AG09319 (cell line): ENCODE measurements at places on chromosomes 5 and 9.

- no peak for DNase-seq
These were observed 128.0 kb upstream of the STC2 start for GRCh38 chr5:173456181-173456580.

GRCh38 chr5:78242001-78242400 lies 52.5 kb downstream of the AP3B1 start:
- no peak for DNase-seq

GRCh38 chr9:98332405-98332831 lies 77.0 kb upstream of the TBC1D2 start:
- no peak for DNase-seq

DNA sequence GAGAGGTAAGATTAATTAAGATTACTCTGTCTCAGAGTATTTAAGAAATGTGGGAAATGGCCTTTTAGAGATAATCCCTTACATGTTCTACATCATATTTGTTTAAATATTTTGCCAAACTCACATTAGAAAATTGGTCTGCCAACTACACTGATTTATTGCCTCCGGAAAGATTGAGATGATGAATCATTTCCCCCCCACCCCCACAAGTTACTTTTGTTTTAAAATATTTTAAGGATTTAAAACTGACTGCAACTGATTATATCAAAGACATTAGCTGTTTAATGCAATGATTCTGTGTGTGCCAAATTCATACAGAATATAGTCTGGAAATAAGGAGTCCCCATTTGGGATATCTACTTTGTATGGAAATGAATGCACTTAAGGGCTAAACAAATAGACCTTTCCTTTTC lies 674.4 kb downstream of the PRR16 start:
- DNase-seq = no peak

GRCh38 chr5:31172881-31173280 lies 20.6 kb upstream of the CDH6 start:
- no peak for DNase-seq

- DNase-seq = peak; percentile 22
These were observed 84.7 kb upstream of the TNFSF8 start for GRCh38 chr9:115015018-115015635.

- no peak for DNase-seq
These were observed 71.8 kb upstream of the TNFAIP8 start for GRCh38 chr5:119284031-119284430.

- DNase-seq = no peak
These were observed 58.2 kb upstream of the PRR16 start for GRCh38 chr5:120405923-120406322.

DNA sequence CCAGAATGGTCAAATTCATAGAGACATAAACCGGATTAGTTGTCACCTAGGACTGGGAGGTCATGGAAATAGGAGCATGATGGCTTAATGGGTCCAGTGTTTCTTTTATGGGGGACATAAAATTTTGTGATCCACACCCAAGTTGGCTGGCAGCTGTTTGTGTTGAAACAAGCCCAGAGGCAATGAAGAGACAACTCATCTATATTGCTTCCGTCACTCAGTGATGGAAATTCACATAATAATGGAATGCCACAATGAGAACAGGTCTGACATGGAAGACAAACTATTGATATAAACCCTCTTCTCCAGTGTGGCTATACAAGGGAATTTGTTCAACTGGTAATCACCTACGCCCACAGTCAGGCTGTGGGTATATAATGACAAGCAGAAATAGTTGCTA lies 173.2 kb downstream of the GNA14 start:
- DNase-seq = no peak

- no peak for DNase-seq
These were observed 274.7 kb downstream of the YTHDC2 start for GRCh38 chr5:113788141-113788655.

DNA sequence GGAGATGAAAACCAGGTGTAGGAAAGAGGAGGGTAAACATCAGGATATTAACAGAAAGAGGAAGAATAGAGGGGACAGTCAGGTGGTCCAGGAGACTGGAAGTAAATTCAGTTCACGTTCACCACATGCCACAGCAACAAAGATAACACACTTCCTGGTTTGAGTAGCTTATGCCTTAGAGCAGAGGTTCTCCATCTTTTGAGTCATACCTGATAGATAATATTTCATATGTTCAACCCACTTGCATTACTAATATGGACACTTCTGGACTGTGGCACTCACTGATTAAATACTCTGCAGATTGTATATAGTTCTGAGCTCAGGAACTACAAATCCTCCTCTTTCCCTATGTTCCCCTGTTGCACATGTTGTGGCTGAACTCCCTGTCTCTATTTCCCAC lies 179.9 kb upstream of the NR3C1 start:
- DNase-seq = no peak

- DNase-seq = no peak
These were observed 18.8 kb downstream of the KLF9 start for GRCh38 chr9:70395652-70396051.

- no peak for DNase-seq
These were observed 25.1 kb upstream of the NOTCH1 start for GRCh38 chr9:136570916-136571315.

DNA sequence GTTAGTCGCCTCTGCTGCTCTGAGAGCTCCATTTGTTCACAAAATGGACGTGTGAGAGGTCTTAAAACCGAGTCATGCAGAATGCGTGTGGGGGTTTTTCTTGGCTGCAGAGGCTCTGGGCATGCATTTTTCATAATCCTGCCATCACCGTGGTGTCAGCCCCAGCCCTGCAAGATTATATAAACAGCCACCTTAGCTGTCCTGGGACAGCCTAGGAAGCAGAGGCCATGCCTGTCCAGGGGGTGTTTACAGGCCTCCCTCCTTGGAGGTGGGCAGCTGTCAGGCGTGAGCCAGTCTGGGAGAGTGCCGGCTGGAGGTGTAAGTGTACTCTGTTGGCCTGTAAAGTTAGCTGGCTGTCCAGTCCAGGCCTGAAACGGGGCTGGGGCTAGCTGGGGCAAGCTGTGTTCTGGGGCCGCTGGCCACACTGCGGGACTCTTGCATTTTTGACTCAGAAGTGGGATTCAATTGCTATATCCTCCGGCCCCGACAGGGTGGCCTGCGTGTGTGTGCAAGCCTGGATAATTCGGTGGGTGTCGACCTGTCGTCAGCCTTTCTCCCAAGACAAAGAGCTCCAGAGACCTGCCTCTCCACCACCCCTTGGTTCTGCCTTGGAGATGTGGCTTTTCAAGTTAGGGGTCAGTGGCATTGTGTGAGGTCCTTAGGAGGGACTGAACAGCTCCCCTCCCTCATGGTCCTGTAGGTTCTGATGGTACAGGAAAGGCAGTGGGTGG lies 2.4 kb downstream of the WNK2 start:
- no peak for DNase-seq

GRCh38 chr9:21357479-21358460 lies 7.1 kb upstream of the IFNA6 start:
- DNase-seq = no peak

GRCh38 chr5:72599065-72599433 lies 91.8 kb upstream of the ZNF366 start:
- no peak for DNase-seq

GRCh38 chr9:71719562-71719961 lies 48.8 kb downstream of the CEMIP2 start:
- peak; percentile 65 for DNase-seq

GRCh38 chr5:113293975-113294310 lies 140.8 kb downstream of the TSSK1B start:
- DNase-seq = no peak

- DNase-seq = no peak
These were observed 301.1 kb upstream of the ACTBL2 start for GRCh38 chr5:57783693-57784092.

DNA sequence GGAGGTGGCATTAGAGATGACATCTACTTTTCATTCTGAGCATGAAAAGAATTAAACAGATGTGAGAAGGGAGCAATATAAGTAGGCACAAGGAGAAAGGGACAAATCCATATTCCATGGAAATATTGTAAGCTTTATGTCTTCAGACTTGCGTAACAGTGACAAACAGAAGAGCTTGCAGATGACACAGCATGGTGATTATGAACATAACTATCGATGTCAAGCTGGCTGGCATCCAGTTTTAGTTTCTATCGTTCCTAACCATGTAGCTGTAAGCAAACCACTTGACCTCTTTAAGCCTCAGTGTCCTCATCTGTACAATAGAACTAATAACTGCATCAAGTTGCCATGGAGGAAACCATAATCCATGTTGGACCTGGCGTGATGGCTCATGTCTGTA lies 246.7 kb upstream of the ADRA1B start:
- DNase-seq = no peak

GRCh38 chr9:77987880-77988525 lies 43.6 kb downstream of the GNAQ start:
- no peak for DNase-seq
